Anterior cingulate cortex (tissue), 58 donors: ENCODE measurements at places on chromosomes 13 and 19.

DNA sequence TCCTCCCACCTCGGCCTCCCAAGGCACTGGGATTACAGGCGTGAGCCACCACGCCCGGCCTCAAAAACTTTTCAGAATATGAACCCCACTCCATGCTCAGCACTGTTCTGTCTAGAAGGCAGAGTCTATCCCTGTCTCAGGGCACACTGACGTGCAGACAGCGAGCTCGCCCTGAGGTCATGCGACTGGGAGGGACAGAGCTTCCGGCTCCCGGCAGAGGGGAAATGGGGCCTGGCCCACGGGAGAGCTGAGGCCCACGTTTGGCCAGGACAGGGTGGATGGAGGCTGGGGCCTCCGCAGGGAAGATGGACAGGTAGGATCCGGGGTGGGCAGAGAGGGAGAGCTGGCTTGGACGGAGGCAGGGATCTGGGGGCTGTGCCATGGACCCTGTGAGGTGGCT is 2.8 kb upstream of the AZU1 start:
- no peak for DNase-seq

DNA sequence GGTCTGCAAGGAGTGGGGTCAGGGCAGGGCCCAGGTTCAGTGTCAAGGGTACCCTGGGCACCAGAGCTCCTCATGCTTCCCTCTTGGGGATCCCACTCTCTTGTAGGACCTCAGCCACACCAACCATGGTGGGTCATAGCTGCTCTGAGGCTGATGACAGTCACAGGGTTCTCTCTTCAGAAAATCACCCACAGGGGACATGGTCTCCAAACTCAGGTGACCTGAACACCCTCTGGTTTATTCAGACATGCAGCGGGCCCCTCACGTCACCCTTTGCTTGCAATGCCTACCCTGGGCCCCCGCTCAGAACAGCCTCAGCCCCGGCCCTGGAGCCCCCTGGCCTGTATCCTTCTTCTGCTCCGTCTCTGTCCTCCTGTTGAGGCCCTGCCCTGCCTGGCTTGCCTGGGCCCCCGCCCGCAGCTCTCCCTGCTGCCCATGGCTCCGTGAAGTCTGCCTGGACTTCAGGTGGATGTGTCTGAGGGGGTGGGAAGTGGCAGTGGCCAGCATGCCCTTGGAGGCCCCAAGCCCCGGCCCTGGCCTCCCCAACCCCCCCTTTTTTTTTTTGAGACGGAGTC is 20.4 kb downstream of the CHERP start:
- no peak for DNase-seq

DNA sequence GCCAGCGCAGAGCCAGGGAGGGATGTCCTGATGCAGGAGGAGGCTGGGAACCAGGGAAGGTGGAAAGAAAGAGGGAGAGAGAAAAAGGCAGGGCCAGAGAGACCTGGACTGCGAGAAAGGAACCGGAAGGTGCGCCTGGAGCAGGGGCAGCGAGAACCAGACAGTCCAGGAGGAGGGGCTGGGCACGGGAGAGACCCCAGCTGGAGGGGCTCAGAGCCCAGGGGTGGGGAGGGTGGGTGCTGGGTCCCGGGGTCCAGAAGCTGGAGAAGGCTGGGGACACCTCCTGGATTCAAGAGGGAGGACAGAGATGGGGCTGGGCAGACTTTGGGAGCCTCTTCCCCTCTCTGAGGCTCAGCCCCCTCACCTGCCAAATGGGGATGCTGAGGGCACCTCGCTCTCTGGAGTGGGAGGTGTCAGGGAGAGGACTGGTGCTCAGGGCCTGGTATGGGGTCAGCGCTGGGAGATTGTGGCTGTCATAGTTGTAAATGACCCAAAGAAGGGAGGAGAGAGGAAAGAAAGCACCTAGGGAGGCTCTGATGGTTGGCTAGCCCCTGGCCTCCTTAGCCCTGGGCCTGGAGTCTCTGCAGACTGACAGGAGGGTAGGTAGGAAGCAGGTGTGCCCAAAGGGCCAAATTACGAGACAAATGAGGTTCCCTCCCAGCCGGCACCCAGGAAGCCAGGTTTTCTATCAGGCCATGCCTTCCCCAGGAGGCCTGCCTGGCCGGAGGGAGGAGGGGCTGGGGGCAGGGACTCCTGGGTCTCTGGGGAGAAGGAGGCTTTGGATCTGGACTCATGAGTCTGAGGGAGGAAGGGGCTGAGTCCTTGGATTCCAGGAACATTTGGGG is 1.3 kb upstream of the SPACA6 start:
- no peak for DNase-seq

GRCh38 chr19:31275068-31275334 is 74.2 kb downstream of the TSHZ3 start:
- no peak for DNase-seq

- DNase-seq: no peak
Measured at GRCh38 chr19:2084993-2085720, 11.0 kb downstream of the MOB3A start.

- DNase-seq: no peak
Measured at GRCh38 chr13:103371271-103371670, 305.1 kb upstream of the SLC10A2 start.

- no peak for DNase-seq
Measured at GRCh38 chr19:39409208-39410016, 2.8 kb downstream of the ZFP36 start.

DNA sequence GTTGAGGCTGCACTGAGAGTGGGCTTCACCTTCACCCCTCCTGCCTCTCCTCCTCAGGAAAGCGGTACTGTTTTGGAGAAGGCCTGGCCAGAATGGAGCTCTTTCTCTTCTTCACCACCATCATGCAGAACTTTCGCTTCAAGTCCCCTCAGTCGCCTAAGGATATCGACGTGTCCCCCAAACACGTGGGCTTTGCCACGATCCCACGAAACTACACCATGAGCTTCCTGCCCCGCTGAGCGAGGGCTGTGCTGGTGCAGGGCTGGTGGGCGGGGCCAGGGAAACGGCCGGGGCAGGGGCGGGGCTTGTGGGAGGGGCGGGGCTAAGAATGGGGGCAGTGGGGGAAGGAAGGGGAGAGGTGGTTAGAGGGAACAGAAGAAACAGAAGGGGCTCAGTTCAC is 7.5 kb downstream of the CYP2A13 start:
- DNase-seq: no peak

DNA sequence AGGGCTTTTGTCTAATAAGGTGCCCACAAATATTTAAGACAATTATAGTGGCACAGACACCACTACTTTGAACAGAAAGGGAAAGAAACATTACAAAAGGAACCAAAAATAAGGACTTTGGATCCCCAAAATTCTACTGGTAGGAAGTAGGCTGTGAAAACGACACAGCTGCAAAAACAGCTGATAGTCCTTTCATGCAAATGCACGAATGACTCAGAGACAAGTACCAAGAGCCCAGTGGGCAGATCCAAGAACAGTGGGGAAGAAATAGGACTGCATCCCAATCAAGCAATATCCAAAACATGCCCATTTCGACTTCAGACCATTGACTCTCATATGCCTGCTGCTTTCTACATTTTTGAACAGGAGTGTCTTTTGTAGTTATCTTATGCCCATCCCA is 269.4 kb upstream of the NBEA start:
- peak; percentile 12 for DNase-seq

DNA sequence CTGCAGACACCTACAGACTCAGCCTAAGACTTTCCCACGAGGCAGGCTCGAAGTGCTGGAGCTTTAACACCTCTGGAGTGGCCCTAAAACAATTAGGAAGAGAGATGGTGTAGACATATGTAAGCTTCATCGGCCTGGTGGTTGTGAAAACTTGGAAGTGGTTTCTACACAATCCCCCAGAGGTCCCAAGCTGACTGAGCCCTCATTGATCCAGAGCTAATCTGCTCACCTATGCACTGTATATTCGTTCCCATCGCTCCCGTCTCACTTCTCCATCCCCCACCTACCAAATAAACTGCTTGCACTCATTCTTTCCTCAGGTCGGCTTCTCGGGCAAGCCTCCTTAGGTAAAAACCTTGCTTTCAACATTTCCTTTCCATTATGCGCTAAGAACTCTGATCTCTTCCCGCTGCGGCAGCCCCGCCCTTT is 767 bp upstream of the ZNF793 start:
- peak; percentile 24 for DNase-seq

- no peak for DNase-seq
Measured at GRCh38 chr13:110910013-110910890, 4.6 kb downstream of the ANKRD10 start.

DNA sequence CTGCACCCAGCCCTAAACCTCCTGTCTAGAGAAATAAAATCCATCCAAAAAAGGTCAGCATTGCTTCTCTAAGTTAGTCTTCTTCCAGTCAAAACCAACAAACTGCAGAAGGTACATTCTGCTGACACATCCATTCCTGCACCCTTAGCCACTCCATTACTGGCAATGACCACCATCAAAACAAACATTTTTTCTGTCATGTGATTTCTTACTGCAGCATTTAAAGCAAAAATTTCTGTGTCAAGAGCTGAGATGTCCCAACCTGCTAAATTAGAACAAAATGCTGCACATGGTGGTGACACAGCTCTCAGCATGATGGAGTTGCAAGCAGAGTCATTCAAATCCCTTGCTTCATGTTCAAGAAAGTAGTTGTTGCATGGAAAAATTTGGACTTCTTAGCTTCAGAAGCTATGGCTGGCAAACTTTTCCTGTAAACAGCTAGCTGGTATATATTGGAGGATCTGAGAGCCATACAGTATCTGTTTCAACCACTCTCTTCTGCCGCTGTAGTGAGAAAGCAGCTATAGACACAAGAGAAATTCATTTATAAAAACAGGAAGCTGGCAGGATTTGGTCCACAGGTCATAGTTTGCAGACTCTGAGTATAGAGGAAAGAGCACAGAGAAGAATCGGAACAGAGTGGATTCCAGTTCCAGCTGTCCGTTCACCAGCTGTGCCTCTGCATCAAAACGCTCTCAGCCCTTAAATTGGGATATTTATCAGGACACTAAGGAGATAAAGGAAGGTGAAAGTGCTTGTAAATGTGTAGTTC is 17.4 kb downstream of the RUBCNL start:
- DNase-seq: no peak

DNA sequence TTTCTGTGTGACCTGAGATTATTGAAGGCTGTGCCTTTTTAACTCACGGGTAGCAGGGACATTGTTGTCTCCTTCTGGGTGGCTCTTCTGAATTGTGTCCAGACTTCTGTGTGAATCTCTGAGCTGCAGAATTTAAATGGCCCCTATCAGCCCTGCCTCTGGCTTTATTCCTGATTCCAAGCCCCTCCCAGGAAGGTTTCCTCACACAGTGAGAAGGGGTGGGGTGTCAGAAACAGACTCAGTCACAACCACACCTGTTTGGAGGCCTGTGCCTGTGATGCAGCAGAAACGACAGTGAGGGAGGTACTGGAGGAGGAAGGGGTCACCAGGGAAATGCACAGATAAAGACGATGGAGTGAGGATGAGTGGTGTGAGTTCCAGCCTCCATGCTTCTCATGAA is at the start of gene CLC:
Gene CLC (minus strand): TSS at position 139 of the 400 bp plus-strand sequence. CDS start 77 bp downstream, at position 62.
- DNase-seq: no peak

DNA sequence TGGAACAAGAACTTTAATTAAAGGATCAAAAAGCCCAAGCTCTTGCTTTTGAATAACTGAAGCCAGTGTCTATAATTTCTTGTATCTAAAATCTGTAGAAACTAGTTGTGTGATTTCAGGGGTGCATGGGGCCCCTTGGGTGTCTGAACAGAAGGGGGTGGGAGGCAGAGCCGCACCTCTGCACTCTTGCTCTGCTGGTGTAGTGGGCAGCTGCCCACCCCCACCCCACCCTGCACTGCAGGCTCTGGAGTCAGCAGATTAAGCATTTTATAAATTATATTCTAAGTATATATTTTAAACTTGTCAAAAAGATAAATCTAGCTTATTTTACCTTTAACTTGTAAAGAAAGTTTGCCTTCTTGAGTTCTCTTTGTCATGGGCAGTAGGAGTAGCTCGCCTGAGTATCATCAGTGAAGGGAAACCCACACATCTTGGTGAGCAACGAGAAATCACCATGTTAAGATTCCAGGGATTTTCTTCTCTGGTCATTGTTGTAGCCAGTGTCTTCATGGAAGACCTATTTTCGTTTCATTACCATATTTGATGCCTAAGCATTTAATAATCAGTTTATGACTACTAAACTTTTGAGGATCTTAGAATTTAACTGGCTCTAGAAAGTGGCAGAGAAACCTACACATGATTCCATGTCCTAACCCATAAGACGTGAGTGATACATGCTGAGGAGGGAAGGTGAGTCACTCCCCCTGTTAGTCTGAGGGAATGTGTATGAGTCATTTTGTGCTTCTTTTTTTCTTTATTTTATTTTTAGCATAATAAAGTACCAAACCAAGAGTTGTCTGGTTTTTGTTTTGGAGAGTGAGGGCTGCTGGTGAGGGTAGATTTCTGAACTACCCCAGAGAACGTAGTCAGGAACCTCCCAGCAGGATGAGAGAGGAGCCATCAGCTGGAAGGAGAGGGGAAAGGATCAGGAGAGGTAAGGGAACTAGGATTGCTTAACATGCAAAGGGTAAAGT is 7.7 kb downstream of the UBE2L5 start:
- no peak for DNase-seq

GRCh38 chr13:77356155-77356554 is 29.3 kb upstream of the MYCBP2 start:
- no peak for DNase-seq

DNA sequence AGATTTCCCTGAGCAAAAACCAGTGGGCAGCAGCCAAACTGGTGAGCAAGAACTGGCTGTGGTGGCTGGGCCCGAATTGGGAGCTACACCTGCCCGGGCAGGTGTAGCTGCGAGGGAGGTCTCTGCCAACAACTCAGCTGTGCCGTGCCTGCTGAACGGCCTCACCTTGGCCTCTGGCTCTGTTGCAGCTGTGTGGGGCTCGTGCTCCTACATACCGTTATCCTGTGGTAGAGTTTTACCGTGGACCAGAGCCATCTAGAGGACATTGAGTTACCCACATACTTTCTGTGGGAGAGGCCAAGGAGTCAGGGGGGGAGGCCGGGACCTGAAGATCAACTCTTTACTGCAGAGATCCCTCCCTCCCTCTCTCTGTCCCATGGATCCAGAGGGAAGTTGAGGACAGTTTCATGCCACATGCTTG is 113.2 kb downstream of the TM9SF2 start:
- DNase-seq: no peak

DNA sequence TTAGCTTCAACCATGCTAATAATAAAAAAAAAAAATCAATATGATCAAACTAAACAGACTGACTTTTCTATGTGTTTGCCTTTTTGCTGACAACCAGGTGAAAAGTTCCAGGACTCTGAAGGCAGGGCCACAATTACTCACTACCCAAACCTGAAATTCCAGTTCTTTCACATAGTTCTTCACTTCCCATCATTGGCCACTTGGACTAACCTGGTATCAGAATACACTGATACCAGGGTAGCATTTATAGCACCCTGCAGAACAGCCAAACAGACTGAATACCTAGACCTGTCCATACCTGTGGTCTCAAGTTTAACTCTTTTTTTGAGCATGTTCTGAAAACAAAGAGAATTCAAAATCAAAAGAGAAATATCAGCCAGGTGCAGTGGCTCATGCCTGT is 25.1 kb downstream of the ELF1 start:
- DNase-seq: no peak

GRCh38 chr19:55641426-55642152 is 787 bp downstream of the ZNF580 start:
- DNase-seq: no peak

GRCh38 chr13:75505327-75505726 is 23.4 kb upstream of the TBC1D4 start:
- no peak for DNase-seq

- DNase-seq: no peak
Measured at GRCh38 chr19:4660993-4661392, 9.1 kb downstream of the MYDGF start.
